ENCODE measurements at places on chromosomes 2 and 18.

DNA sequence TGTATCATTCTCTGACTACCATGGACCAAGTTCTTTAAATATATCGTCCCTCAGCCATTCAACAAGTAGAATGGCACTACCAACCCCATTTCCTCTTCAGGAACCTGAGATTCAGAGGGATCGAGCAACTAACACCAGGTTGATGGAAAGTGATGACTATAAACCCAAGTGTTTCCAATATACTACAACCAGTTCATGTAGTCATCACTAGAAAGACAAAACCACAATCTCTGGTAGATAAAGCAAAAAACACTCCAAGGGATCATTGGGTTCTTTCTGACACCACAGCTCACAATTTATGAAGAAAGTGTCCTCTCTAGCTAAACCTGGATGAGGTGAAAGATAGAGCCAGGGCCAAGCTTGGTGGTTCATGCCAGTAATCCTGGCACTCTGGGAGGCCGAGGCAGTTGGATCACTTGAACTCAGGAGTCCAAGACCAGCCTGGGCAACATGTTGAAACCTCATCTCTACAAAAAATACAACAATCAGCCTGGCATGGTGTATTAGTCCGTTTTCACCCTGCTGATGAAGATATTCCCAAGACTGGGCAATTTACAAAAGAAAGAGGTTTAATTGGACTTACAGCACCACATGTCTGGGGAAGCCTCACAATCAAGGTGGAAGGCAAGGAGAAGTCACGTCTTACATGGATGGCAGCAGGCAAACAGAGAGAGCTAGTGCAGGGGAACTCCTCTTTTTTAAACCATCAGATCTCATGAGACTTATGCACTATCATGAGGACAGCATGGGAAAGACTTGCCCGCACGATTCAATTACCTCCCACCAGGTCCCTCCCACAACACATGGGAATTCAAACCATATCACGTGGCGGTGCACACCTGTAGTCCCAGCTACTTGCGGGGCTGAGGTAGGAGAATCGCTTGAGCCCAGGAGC, 2.2 kb downstream of the CD226 start:
- no peak for DNase-seq

- no peak for DNase-seq
Observed at GRCh38 chr18:9616049-9616448, 1.7 kb upstream of the PPP4R1 start.

- DNase-seq, result no peak
Observed at GRCh38 chr2:221106241-221106640, 465.9 kb downstream of the EPHA4 start.

- no peak for DNase-seq
Observed at GRCh38 chr2:240965905-240966456, 32.4 kb upstream of the SNED1 start.

- no peak for DNase-seq
Observed at GRCh38 chr2:165660361-165660760, 133.7 kb downstream of the GALNT3 start.

GRCh38 chr2:1987379-1987778, 243.1 kb upstream of the PXDN start:
- no peak for DNase-seq

GRCh38 chr2:141105763-141106162, 1025.1 kb downstream of the LRP1B start:
- DNase-seq, result no peak

GRCh38 chr2:189115126-189115525, 64.4 kb downstream of the COL5A2 start:
- DNase-seq, result peak; percentile 43

DNA sequence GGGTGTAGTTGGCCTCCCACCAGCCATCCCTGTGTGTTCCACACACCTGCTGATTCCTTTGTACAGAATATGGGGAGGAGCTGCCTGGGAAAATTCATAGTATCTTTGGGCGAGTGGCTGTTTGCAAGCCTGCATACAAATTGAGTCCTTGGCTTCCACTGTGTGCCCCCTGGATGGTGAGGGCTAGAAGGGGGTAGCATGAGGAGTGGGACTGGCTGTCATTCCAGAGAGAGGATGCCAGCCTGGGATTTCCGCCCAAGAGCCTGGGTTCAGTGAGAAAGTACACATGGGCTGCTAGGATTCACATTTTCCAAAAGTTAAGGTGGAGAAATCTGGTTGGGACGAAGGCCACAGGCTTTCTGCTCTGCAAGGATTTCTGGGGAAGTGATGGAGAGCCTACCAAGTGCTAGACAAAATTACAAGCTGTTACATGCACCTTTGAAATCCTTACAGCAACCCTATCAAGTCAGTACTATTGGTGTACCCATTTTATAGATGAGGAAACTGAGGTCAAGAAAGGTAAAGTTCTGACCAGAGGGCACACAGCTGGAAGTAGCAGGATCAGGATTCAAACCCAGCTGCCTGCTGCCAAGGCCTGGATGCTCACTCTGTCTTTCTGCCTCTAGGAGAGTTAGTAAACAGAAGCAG, 606 bp upstream of the TOGARAM2 start:
- no peak for DNase-seq

- no peak for DNase-seq
Observed at GRCh38 chr18:77632758-77633157, 383.1 kb downstream of the GALR1 start.
